ENCODE measurements at places on chromosomes 6 and 20.

DNA sequence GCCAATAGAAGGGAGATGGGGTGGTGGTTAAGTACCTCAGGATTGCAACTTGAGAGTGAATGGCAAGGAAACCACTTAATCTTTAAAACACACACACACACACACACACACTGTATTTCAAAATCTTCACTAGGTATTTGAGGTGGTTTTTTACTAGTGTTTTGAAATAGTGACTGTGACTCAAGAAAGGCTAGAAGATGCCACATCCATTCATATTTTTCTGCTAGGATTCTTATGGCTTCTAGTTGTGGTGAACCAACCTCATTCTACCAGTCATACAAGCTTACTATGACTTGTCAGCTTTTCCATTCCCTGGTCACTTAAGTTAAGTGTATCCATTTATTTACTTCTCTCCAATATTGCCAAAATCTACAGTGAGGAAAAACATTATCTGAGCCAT is 519.4 kb upstream of the JAG1 start:
- no peak for DNase-seq

DNA sequence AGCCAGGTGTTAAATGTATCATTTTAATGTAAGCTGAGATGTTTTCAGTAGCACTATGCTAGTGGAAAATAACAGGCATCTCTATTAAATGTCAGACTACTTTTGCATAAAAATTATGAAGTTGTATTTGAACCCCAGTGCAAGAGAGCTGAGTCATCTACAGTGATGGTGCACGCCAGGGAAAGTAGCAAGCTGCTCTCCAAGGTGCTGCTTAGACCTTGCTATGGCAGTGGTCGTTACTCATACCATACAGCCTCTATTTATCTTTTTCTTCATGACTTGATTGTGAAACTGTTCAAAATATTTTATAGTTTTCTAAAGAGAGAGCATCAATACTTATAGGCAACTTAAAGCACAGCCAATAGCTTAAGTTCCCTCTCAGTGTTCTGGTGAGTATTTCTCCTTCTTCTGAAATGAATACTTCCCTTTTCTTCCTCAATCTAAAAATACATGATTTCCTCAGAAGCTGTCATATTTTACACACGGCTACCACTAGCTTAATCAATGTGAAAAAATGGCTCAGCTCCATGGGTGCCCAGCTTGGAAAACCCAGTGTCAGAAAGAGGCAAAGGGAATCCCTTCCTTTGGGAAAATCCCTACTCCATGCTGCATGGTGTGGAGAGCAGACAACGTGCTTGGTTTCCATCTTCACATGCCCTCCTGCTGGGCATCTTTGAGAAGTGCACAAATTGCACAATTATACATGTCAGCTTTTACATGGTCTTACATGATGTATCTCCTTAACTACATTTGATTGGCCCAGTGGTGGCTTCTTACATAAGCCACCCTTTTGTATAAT is 105.6 kb downstream of the ELOVL4 start:
- DNase-seq: no peak

DNA sequence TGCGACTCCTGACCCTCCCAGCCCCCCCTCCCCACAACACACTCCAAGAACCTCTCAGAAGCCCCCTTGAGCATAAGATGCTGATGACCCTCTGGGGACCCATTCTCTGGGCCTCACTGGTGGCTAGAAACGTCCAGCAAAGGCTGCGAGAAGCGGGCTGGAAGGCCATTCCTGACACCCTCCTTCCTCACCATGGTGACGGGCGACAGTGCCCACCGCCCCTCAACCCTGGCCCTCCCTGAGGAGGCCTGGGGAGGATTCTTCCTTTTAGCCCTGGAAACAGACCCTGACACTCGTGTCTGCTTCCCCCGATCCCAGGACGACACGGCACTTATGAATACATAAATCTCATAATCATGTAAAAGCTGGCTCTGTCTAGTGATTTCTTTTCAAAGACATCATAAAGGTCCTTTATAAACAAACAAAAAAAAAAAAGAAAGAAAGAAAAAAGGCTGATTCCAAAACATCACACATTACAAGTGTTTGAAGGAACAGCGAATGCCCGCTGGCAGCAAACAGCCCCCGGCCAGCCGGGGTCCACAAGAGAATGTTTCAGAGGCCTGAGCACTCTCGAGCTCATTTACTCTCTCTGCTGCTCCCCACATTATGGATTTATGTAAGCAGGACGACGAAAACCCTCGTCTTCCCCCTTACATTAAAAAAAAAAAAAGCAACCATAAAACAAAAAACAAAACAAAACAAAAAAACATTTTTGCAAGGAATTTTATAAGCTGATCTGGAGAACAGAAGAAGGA is 40.7 kb downstream of the PREX1 start:
- no peak for DNase-seq

GRCh38 chr6:110044096-110044495 is 66.0 kb downstream of the GPR6 start:
- no peak for DNase-seq

DNA sequence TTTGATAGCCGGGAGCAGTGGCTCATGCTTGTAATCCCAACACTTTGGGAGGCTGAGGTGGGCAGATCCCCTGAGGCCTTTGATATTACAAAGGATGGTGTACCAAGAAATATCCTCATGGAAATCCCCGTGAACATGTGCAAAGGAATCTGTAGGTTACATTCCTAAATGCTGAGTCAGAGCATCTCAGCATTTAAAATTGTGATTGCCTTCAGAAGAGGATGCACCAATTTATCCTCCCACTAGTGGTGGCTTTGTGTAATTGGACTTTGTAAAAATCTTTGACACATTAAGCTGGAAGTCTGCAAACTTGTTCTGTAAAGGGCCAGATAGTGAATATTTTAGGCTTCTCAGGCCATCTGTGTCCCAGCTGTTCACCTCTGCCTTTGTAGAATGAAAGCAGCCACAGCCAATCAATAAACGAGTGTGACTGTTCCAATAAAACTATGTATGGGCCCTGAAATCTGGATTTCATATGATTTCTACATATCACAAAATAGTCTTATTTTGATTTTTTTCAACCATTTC is 11.8 kb downstream of the TMEM14B start:
- no peak for DNase-seq

- no peak for DNase-seq
Observed at GRCh38 chr20:22578221-22579118, 5.9 kb downstream of the FOXA2 start.

All from GM12878 (cell line).